ENCODE measurements at places on chromosomes 3 and 15.

DNA sequence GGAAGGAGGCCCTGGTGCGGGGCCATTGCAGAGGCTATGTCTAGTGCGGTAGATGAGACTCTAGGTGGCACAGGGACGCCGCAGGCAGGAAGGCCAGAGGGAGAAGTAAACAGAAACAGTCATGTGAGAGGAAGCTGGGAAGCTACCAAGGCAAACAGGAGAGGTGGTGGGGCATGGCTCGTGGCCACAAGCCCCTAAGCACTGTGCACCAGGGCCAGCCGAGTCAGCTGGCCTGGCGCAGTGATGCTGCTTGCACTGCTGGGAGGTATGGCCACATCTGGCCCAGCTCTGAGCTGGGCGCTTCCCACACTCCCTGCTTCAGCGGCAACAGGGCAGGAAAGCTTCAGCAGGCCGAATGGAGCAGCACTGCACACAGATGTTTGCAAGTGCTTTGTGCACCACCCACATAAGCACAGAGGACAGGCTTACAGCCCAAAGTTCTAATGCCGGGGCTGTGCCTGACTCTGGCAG lies 76.6 kb downstream of the SRGAP3 start:
- no peak for DNase-seq

- DNase-seq: no peak
Observed at GRCh38 chr15:88909956-88910831, 3.0 kb downstream of the MFGE8 start.

GRCh38 chr3:188818282-188818681 lies 353.5 kb upstream of the TPRG1 start:
- no peak for DNase-seq

DNA sequence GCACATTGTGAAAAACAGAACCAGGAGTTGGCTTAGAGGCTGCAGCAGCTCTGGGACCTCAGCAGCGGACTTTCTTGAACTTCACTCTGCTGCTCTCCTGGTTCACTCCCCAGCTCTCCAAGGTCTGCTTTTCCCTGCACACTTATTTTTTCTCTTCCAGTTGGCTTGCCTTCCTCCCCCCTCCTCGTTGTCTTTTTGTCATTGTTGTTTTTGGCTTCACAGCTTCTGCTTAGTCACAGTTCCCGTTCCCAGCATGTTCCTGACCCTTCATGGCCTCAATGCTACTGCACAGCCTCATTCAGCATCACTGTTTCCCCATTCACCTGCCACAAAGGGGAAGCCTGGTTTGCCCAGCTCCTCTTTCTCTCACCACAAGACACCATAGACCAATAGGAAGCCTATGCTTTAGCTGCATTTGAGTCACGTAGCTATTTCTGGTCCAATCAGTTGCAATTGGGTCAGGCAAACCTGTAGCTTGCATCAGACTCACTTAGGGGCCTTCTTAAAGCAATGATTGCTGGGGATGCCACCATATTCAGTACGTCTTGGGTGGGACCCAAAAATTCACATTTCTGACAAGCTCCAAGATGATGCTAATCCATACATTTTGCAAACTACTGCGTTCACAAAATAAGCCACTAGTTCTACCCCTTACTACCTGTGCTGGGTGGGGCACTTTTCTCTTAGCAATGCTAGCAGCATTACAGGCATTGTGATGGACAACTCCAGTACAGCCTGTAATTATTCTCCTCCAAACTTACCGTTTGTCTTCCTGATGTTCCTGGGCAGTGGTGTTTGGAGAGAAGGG lies 7.8 kb upstream of the SUMF1 start:
- peak; percentile 38 for DNase-seq

- no peak for DNase-seq
Observed at GRCh38 chr15:64678126-64678819, 97.1 kb downstream of the RBPMS2 start.

- DNase-seq: no peak
Observed at GRCh38 chr3:71541313-71541712, 42.2 kb downstream of the FOXP1 start.

DNA sequence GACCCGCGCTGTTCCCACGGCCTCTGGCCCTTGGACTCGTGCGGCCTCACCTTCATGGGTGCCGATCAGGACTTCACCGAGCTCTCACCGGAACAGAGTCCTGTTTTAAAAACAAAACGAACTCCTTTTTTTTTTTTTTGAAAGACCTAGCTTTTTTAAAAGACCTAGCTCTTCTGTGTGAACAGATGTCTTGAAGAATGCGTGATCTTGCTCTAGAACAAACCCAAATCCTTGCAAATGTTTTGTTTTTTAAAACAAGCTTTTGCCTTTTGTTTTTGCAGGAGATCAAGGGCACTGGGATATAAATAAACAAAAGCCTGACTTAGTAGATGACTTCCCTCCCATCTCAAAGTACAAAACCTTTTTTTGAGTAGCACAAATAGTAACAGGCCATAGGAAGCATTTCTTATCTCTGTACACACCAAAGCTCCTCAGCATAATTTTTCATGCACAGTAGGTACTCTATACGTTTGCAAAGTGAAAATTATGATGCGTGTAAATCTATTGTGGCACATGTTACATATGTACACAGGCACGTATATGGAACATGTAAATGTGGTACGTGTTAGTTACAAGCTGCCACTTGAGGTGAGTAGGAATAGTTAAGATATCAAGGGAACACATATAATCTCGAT lies 1.1 kb upstream of the MSL2 start:
- DNase-seq: no peak

DNA sequence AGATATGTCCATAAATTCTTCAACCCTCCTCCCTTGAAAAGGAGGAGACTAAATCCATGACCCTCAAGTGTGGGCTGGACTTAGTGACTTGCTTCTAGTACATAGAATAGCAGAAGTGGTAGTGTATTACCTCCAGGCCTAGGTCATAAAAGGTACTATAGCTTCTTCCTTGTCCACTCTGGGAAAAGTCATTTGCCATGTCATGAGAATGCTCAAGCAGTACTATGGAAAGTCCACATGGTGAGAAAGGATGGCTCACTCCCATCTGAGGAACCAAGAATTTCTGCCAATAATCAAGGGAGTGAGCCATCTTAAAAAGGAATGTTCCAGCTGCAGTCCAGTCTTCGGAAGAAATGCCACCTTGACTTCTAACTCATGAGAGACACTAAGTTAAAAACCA lies 10.5 kb upstream of the ILDR1 start:
- no peak for DNase-seq

Measured in B cell (primary cell).